Amygdala (tissue), 56 donors: ENCODE measurements at places on chromosomes 12 and 14.
A peak's percentile ranks its signal among the peaks of the same experiment; 100 is the strongest.

DNA sequence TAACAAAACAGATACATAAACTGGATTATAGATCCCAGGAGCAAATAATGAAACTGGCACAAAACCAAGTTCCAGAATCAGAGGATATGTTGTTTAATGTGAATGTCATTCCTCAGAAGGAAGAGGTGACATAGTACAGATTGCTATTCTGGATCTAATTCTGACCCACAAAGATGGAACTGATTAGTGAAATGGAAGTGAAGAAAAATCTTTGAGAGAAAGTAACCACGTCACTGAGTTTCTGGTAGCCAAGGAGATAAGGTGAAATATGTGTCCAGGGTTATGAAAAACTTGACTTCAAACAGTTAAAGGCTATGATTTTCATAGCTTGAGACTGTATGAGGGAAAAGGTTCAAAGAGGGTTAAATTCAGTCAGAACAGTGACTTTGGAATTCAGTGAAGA is 8.3 kb downstream of the OR10AD1 start:
- no peak for DNase-seq

GRCh38 chr14:64733321-64733720 is 29.1 kb downstream of the PLEKHG3 start:
- DNase-seq: no peak

- DNase-seq: no peak
These were observed 31.7 kb upstream of the PNMA1 start for GRCh38 chr14:73745571-73746519.

GRCh38 chr14:89371585-89372511 is 45.2 kb downstream of the FOXN3 start:
- DNase-seq: no peak

DNA sequence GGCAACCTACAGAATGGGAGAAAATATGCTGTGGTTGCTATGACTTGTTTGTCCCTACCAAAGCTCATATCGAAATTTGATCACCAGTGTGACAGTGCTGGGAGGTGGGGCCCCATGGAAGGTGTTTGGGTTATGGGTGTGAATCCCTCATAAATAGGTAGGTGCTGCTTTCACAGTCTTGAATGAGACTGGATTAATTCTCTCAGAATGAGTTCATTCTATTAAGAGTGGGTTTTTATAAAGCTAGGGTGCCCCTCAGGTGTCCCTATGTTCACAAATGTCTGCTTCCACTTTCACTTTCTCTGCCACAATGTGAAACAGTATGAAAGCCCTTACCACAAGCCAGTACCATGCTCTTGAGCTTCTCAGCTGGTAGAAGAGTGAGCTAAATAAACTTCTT is 133.5 kb downstream of the CPNE8 start:
- no peak for DNase-seq

GRCh38 chr12:49706351-49707127 is 666 bp downstream of the FMNL3 start:
- DNase-seq: no peak

GRCh38 chr14:89356927-89357326 is 60.1 kb downstream of the FOXN3 start:
- no peak for DNase-seq

GRCh38 chr12:30970559-30971197 is 44.1 kb downstream of the TSPAN11 start:
- no peak for DNase-seq

GRCh38 chr12:89343127-89343526 is 9.2 kb downstream of the DUSP6 start:
- no peak for DNase-seq

DNA sequence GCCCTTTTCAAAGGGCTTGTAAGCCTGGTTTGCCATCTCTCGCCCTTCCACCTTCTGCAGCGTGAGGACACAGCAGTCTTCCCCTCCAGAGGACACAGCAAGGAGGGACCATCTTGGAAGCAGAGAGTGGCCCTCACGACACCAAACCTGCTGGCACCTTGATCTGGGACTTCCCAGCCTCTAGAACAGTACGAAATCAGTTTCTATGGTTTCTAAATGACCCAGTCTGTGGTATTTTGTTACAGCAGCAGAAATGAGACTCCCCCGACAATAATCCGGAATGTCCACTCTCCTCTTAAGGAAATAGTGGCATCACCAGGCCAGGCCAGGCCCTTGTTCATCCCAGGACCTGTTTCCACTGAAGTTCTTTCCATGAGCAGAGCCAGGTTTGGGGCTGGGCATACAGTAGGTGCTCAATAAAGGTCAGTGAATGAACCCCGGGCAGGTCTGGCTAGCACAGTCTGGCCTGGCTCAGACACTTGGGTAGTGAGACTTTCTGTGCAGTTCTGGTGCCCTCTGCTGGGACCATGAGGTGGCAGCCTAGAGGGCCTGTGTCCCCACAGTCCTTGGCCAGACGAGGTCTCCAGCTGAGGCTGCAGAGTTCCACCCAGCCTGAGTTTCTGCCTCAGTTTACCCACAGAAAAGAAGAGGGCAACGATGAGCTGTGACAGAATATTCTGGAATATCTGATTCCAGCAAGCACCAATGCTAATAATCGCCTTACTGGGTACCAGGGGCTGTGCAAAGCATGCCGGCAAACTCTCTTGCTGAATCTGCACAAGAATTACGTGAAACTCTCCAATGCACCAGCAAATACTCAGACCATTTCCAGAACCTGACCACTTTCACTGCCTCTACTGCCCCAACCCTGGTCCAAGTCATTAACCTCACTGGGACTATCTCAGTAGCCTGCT is 14.0 kb downstream of the ABCB9 start:
- peak; percentile 18 for DNase-seq

- DNase-seq: no peak
These were observed 11.7 kb downstream of the ITGA5 start for GRCh38 chr12:54407183-54407905.

DNA sequence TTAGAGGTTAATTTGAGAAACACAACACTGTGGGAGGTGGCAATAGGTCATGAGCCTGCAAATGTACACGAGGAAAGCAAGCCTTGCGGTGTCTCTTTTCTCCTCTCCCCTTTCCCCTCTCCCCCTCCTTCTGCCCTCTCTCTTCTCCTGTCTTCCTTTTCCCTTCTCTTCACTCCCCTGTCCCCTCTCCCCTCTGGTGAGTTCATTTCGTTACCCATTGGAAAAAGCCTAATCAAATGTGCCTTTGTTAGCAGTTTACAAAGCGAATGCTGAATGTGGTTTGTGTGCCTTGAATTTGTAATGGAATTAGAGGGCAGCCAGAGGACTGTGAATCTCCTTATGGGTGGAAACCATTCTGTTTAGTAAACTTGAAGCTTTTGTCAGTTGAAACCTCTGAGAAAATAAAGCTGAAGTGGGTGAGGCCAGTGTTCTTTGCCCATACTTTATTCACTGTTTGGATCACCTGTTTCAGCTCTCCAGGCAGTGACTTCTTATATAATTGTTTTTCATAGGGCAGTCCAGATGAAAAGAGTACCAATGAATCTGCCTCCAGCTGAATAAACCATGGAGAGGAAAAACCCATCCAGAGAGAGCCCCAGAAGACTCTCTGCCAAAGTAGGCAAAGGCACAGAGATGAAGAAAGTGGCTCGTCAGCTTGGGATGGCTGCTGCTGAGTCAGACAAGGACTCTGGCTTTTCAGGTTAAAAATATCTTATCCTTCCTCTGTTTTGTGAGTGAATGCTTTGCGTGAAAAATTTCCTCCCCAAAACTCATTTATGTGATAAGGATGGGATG is 7.3 kb downstream of the CIPC start:
- DNase-seq: no peak

DNA sequence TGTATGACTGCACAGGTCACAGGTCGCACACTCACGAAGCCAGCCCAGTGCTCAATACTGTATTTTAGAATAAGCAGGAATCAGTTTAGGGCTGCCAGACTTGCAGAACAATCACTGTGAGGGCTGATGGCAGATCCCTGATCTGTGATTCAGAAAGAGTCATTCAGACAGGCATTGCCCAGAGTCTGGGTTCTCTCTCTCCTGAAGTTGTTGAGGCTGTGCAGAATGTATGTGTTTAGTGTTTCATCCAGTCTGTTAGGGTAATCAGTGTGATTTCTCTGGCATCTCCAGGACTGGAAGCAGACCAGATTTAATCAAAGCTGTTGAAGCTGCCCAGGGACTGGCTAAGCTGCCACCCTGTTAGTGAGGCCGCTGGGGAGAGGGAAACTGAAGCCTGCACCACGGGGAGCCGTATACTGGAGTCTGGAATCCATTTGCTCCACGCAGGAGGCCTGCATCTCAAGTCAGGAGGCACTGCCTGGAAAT is 69.3 kb downstream of the ETV6 start:
- no peak for DNase-seq

- DNase-seq: no peak
These were observed 6.5 kb downstream of the MEG3 start for GRCh38 chr14:100832311-100832960.

GRCh38 chr12:84660139-84660538 is 252.5 kb downstream of the SLC6A15 start:
- DNase-seq: no peak

DNA sequence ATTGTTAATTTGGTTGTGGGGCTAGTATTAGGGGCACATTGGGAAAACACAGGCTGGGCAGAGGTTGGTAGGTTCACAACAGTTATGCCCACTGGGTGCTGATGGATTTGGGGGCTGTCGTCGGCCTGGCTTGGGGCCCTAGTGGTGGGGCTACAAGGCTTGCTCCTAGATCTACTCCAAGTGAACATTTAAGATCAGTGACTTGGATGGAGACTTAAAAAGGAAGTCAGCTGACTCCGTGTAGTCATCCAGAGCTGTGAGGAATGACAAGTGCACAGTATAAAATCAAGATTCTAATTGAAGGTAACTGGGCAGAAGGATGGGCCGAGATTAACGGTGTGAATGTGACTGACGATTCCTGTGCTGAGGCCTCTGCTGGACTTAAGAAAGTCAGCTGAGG is 12.8 kb upstream of the NR4A1 start:
- no peak for DNase-seq

GRCh38 chr12:26537126-26537525 is 295.9 kb downstream of the ITPR2 start:
- no peak for DNase-seq

- no peak for DNase-seq
These were observed 122.3 kb downstream of the PTPRR start for GRCh38 chr12:70798016-70798783.

DNA sequence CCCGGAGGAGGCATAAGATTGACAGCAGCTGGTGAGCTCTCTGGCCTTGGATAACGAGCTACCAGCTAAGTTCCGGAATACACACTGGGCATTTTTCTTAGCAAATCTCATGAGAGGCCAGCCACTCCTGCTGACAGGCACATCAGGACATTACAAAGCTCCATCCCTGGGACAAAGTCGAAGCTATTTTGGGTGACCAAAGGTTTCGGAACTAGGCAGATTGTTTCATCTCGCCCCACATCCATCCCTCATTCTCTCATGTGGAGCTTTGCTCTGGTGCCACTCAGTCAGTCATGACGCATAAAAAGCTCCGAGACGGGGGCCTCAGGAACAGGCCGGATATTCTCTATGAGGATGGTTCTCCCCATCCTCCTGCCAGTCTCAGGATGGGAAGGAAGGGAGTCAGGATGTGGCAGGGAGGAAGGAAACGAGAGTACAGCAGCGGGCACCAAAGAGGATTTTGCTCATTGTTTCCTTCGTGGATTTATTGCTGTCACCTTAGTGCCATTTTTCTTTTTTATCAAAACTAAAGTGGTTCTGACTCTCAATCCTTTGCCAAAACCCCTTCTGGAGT is 253.1 kb upstream of the FKBP4 start:
- no peak for DNase-seq

DNA sequence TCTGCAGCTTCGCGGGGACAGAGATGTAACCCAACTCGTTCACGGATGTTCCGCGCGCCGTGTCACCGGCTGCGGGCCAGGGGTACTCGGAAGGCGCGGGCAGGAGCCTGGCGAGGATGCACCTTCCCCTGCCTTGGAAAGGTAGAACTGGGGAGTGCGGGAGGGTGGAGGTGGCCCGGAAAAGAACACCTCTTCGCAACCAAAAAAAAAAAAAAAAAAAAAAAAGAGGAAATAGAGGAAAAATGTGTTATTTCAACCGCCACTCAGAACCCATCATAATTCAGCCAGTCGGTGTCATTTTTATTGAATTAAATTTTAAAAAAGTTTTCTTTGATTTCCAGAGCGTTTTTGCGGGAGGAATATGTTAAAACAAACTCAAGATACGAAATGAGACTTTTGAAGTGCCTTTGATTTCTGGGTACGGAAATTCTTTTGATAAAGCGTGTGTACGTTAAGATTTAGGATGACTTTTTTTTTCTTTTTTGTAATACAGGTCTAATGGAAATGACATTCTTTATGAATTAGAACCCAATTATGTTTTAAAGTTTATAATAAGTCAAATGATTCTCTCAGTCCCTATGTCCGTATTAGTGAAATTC is 8.9 kb downstream of the CDKN1B start:
- no peak for DNase-seq

- DNase-seq: no peak
These were observed 48.4 kb downstream of the ETV6 start for GRCh38 chr12:11697670-11698387.

DNA sequence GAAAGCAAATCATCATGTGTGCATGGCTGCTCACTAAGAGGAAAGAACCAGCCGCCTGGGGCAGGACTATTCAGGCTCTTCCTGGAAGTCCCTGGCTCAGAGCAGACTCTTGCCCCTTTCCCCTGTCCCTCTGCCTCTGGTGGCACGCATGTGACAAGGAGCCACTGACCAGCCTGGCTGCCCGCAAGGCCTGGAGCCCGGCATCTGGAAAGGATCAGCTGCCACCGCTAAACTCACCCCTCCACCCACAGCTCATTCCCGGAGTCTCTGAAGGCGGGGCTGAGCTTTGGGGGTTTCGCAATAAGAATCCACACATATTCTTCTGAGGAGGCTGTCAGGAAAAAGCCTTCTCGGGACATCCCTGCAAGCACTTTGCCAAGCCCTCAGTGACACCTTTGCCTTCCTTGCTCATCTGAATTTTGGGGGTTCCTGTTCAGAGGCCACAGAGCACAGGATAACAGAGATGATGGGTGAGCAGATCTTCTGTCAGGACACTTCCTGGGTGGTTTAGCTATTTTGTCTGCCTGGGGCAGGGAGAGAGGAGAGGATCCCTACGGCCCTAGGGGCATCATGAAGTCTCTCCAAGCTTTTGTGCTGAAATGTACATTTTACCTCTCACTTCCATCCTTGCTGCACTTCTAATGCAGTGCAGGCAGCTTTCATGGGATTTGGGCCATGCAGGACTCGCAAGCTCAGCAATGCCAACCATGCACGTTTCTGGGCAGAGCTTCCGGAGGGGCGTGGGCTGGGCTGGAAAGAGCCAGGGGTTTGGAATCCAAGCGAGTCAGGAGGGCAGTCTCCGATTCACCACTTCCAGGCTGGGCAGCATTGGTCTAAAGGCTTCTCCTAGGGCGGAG is 124.8 kb upstream of the MAP1LC3B2 start:
- DNase-seq: no peak

GRCh38 chr12:47970843-47971242 is 7.4 kb downstream of the TMEM106C start:
- DNase-seq: no peak

GRCh38 chr12:75784591-75784990 is 247.0 kb downstream of the PHLDA1 start:
- peak; percentile 7 for DNase-seq

DNA sequence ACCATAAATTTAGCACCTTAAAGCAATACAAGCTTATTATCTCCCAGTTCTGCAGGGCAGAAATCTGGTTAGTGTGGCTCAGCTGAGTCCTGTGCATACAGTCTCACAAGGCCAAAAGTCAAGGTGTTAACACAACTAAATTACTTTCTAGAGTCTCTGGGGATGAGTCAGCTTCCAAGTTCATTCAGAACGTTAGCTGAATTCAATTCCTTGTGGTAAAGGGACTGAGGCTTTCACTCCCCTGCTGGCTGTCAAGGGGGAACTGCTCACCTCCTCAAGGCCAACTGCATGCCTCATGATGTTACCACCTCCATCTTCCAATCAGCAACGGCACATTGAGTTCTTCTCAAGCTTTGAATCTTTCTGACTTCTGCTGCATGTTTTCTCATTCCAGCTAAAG is 27.6 kb downstream of the EML5 start:
- DNase-seq: no peak
